Suppressor macrophage (primary cell): ENCODE measurements at places on chromosomes 3 and 15.

DNA sequence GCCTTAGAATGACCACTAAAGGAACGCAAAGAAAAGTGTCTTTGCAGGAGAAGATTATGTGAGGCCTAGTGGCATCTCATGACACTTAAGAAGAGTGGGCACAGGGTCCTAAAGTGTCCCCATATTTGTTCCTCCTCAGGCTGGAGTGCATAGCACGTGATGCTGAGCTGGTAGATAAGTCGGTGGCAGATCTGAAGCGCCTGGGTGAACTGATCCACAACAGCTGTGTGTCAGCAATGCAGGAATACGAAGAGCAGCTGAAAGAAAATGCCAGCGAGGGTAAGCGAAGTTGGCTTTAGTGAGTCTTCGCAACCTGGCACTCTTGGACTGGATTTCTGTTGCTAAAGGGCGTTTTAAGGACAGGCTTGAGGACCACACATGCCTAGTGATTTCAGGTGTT lies 92.6 kb downstream of the CHD2 start:
- no peak for DNase-seq

DNA sequence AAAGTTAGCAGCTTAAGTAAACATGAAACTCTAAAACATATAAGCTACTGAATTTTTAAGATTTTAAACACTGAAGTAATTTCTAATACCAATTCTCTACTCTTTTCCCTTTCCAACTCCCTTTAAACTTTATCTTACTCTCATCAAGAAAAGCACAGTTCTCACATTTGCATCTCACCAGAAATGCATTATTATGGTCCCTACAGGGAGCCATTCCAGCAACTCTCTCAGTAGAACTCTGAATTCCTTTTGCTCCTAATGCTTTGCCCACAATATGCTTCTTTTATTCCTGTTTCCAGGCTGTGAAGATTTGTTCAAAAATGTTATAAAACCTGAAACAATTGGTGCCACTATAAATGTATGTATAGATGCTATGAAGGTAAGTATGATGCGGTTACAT lies 83.4 kb downstream of the TFDP2 start:
- no peak for DNase-seq

- DNase-seq = peak; percentile 7
These were observed 497.7 kb upstream of the THBS1 start for GRCh38 chr15:39083213-39083612.

DNA sequence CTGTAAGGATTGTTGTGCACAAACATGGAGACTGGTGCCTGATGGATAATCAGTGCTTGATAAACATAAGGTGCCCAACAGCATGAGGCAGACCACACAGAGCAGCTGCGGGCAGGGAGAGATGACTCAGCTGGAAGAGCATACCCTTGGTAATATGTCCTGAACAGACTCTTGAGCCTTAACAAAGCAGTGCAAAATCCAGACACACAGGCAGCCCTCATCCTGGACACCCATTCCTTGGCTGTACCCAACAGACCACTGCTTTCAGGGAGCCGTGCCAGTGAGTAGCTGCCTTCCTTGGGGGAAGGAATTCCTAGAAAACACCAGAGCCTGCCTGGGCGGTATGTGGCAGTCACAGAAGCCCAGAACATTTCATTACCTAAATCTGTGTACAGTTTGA lies 156.2 kb downstream of the CLSTN2 start:
- DNase-seq = no peak
